IgD-negative memory B cell (primary cell): ENCODE measurements at places on chromosomes 3 and 15. TPM values are rescaled to one million over a fixed set of nuclear protein-coding genes. Genes with fewer than 3 reads are reported as not detected.

The OR5H1 gene
- polyA plus RNA-seq, result not detected

The SLC25A26 gene
- polyA plus RNA-seq, result 42.7 TPM

The SMCO1 gene
- polyA plus RNA-seq, result not detected

The CD86 gene
- polyA plus RNA-seq, result 85.1 TPM

The RPSA gene
- 1,214 TPM for polyA plus RNA-seq

The CKMT1B gene
- not detected for polyA plus RNA-seq

The CPN2 gene
- not detected for polyA plus RNA-seq

The GABRA5 gene
- not detected for polyA plus RNA-seq

The DNAH12 gene
- polyA plus RNA-seq, result not detected

The GOLGA8Q gene
- polyA plus RNA-seq, result 0.23 TPM

The ERICH6 gene
- 0.41 TPM for polyA plus RNA-seq

The C3orf49 gene
- not detected for polyA plus RNA-seq

The TNIK gene
- 3.0 TPM for polyA plus RNA-seq

The CFAP92 gene
- not detected for polyA plus RNA-seq

The RAB6B gene
- polyA plus RNA-seq, result 0.36 TPM

The CISH gene
- polyA plus RNA-seq, result 3.1 TPM

The RLBP1 gene
- polyA plus RNA-seq, result not detected

The A4GNT gene
- not detected for polyA plus RNA-seq

The PEX5L gene
- not detected for polyA plus RNA-seq

The ARL14 gene
- polyA plus RNA-seq, result 1.4 TPM

The LTK gene
- 2.0 TPM for polyA plus RNA-seq

The IL17RE gene
- not detected for polyA plus RNA-seq

The TRIM42 gene
- not detected for polyA plus RNA-seq

The CLSTN2 gene
- not detected for polyA plus RNA-seq

The NLGN1 gene
- not detected for polyA plus RNA-seq

The DOCK3 gene
- not detected for polyA plus RNA-seq

The EAF2 gene
- 296 TPM for polyA plus RNA-seq

The GRAMD2A gene
- polyA plus RNA-seq, result not detected

The TRPM1 gene
- polyA plus RNA-seq, result not detected

The PATL2 gene
- 17.7 TPM for polyA plus RNA-seq

The PLSCR2 gene
- not detected for polyA plus RNA-seq

The SLC7A14 gene
- not detected for polyA plus RNA-seq

The PAQR9 gene
- not detected for polyA plus RNA-seq

The LIPH gene
- polyA plus RNA-seq, result not detected

The FOXB1 gene
- polyA plus RNA-seq, result not detected

The PPP1R14D gene
- polyA plus RNA-seq, result 0.56 TPM

The TARS3 gene
- polyA plus RNA-seq, result 13.3 TPM

The CCK gene
- not detected for polyA plus RNA-seq
